ENCODE measurements at places on chromosomes 13 and 19.

- DNase-seq = peak; percentile 69
Observed at GRCh38 chr13:20525601-20526544, at the start of gene CRYL1. CRYL1 (minus strand) TSS chr13:20525857; CDS start chr13:20525794, 63 bp downstream.

GRCh38 chr19:4730740-4731171 is 7.1 kb upstream of the DPP9 start:
- DNase-seq = peak; percentile 58

GRCh38 chr13:45989607-45990006 is 62.9 kb downstream of the ZC3H13 start:
- no peak for DNase-seq

- no peak for DNase-seq
Observed at GRCh38 chr13:31248965-31249539, 49.3 kb downstream of the B3GLCT start.

DNA sequence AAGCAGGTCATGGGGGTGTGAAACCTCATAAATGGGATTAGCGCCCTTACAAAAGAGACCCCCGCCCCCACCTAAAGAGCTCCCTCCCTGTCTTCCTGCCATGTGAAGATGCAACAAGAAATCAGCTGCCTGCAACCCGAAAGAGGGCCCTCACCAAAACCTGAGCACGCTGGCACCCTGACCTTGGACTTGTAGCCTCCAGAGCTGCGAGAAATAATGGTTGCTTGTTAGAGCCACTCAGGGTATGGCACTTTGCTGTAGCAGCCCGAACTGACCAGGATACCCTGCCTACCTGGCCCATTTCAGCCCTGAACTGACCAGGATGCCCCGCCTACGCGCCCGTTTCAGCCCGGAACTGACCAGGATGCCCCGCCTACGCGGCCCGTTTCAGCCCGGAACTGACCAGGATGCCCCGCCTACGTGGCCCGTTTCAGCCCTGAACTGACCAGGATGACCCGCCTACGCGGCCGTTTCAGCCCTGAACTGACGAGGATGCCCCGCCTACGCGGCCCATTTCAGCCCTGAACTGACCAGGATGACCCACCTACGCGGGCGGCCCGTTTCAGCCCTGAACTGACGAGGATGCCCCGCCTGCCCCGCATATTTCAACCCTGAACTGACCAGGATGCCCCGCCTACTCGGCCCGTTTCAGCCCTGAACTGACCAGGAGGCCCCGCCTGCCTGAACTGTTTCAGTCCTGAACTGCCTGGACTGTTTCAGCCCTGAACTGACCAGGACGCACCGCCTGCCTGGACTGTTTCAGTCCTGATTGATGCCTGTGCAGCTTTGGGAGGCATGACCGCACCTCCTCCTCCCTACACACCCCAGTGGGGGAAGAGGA is 120.0 kb downstream of the UQCRFS1 start:
- DNase-seq = no peak

DNA sequence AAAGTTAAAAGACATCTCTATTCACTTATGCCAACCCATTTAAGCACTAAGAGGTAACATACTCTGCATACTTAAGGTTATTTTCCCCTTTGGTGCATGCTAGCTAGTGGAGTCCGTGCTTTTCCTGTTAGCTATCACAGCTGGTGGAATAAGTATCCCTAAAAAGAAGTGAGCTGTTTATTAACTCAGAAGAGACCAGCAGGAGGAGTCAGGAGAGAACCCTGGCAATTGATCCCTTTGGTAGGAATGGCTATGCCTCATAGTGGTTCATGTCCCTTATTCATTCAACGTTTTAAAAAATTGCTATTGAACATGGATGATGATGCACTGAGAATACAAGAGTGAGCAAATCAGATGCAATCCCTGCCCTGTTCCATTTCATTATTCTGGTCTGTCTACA is 12.4 kb upstream of the NEK5 start:
- no peak for DNase-seq

DNA sequence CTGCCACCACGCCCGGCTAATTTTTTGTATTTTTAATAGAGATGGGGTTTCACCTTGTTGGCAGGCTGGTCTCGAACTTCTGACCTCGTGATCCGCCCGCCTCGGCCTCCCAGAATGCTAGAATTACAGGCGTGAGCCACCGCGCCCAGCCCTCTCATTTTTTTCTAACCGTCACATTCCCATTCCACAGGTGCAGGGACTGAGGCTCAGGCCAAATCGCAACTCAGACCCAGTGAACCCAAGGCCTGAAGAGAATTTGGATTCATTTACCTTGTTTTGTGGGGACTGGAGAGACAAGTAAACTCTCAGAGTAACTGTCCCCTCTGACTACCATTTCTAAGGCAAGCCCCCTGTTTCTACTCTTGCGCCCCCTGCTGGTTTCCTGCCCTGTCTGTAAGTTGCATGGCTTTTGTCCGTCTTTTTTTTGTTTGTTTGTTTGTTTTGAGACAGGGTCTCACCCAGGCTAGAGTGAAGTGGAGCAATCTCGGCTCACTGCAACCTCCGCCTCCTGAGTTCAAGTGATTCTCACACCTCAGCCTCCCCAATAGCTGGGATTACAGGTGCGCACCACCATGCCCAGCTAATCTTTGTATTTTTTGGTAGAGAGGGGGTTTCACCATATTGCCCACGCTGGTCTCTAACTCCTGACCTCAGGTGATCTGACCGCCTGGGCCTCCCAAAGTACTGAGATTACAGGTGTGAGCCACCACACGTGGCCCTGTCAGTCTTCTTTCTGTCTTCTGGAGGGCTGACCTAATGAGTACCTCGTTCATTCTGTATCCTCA is 2.3 kb upstream of the STRN4 start:
- DNase-seq = peak; percentile 78

DNA sequence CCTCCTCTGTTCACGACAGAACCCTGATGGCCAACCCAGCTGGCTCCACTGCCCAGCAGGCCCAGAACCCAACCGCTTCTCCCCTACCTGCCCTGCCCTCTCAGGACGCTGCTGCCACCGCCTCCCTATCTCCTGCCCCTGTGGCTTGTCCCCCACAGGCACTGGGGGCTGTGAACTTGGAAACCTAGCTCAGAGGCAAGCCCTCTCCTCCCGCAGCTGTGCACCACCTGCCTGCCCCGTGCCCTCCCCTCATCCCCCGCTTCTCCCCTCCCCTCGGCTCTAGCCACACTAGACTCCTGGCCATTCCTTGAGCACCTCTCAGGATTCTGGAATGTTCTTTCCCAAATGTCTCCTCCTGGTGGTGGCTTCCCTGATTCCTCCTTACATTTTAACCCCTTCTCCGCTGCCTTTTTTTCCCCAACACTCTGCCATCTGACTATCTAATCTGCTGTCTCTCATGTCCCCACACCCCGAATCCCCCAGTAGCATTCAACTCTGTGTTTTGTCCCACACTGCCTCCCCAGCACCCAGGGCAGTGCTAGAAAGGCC is 6.7 kb downstream of the NANOS3 start:
- no peak for DNase-seq

DNA sequence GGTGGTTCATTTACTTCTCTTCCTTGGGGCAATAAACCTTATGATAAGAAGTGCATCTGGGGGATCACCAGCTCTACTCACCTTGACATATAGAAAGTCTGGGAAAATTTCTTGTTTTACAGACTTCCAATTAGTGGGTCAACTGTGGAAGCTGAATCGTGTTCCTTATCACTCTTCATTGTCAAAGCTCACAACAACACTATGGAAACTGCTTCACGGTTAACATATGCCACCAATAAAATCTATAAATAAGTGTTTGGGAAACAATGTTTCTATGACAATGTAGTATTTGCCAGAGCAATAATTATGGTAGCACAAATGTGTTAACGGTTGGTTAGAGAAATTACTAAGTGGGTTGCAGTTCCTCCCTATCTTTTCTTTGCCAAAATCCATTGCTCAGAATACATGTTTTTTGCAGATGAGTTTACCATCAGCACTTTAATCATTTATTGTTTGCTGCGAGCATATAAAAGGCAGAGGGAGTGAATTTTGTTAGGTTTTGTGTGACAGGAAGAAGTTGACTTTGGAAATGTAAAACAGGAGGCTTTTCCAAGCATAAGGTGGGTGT is 321.8 kb downstream of the RFC3 start:
- DNase-seq = no peak

GRCh38 chr13:95627590-95627989 is 16.9 kb downstream of the DZIP1 start:
- DNase-seq = no peak

DNA sequence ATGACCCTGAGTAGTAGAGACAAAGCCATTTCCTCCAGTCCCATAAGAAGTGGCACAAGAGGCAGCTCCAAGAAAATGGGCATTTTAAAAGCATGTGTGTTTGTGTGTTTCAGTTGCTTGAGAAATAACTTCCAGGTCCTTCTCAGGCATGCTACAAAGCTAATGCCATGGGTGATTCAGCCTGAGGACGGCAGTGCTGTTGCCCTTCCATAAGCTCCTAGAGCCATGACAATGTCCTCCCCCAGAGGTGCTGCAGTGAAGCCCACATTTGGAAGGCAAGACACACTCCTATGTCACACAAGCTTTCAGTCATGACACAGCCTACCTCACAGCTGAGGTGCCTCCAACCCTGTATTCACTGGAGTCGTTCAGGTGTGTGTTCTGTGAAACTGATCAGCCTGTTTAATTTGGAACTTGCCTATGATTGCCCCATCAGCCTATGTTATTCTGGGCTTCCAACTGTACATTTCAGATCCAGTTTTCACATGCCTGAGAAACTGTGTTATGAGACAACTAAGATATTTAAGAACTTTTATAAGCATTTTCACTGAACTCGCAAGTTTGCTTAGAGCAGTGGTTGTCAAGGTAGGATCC is 213.6 kb downstream of the FOXO1 start:
- no peak for DNase-seq

DNA sequence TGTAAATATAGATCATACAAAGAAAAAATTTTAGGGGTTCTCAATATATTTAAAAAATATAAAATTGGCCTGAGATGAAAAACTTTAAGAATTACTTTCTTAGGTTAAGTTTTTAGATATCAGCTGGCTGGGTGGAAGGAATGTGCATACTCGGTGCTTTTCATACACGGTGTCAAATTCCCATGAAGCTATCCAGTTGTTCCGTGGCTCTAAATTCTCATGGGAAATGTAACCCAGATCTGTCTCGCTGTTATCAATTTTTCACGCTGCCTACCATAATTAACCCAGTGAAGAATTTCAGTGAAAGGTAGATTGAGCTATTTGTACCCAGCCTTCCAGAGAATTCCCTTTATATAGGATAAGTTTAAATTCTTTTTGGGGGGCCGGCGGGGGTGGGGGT is 11.6 kb upstream of the ZNF835 start:
- DNase-seq = no peak

DNA sequence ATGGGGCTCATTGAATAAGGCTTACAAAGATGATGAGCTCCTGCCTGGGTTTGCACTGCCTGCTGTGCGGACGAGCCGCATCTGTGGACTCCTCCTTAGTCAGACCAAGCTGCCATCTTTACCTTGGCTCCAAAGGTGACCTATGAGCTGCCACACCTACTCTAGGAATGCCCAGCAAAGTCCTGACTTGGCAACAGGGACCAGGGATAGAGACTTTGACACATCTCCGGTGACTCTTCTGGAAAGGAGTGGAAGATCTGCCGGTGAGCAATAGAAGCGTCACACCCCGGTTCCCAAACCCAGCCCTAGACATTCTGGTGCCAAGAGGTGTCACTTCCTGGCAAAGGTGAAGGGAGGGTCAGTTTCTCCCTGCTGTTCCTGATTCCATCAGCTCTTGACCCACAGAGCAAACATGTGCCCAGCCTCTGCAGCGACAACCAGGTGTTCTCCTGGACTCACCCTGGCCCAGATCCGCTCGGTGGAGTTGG is 50.2 kb upstream of the GTF3A start:
- no peak for DNase-seq

GRCh38 chr13:21694831-21695230 is 24.0 kb downstream of the FGF9 start:
- no peak for DNase-seq

- DNase-seq = no peak
Observed at GRCh38 chr13:111623208-111623607, 302.8 kb downstream of the TEX29 start.

GRCh38 chr19:14089412-14089661 is 1.2 kb downstream of the SAMD1 start:
- DNase-seq = peak; percentile 22

DNA sequence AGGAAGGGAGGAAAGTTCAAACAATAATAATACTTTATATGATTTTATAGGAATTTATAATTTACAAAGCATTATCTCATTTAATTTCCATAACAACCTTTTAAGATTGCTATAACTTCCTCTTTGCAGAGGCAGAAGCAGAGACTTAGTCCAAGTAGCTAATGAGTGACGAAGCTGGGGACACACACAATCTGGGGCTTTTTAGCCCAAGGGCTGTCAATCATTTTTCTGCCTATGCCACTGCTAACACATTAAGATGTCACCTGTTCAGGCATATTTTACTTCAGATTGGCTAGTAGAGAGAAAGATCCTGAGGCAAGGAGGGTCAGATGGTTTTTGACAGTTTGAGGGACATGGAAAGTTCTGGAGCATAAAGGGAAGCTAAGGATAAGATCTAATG is 12.6 kb downstream of the SCEL start:
- no peak for DNase-seq

DNA sequence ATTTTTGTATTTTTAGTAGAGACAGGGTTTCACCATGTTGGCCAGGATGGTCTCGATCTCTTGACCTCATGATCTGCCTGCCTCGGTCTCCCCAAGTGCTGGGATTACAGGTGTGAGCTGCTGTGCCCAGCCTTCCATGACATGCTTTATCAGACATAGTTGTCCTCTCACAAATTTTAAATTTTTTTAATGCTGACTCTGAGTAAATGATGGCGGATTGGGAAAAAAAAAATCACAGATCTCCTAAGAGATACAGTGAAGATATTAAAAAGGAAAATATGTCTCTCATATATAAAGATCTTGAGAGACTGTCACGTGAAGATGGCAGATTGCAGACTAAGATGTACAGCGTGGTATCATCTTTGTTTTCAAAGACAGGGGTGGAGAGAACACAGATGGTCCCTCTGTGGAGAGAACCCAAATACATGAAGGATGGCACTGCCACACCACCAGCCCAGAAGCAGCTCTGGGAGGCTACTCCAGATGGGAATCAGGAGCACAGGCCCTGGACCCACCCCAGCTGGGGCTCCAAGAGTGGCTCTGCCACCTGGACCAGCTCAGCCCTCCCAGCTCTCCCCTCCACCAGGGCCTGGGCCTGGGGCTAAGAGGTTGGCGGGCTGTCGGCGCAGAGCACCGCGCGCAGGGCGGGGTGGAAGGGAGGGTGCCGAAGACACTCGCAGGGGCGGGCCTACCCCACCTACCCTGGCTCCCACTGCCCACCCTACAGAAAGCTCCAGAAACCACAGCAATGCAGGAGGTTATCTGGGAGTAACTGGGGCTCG is 20.0 kb upstream of the CCNP start:
- DNase-seq = no peak

DNA sequence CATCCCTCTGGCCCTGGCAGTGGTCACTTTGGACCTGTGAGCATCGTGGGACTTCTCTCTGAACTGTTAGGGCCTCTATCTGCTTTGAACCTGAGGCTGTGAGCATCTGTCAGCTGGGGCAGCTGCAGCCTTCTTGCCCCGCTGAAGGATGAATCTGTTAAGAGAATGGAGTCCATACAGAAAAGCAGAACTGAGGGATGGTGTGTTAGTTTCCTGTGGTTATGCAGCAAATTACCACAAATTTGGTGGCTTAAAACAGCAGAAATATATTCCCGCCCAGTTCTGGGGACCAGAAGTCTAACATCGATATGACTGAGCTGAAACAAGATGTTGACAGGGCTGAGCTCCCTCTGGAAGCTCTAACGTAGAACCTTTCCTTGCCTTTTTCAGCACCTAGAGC is 1.6 kb upstream of the ZNF497 start:
- no peak for DNase-seq

- DNase-seq = peak; percentile 76
Observed at GRCh38 chr19:46661735-46662592, 982 bp upstream of the DACT3 start.

- DNase-seq = no peak
Observed at GRCh38 chr13:91228108-91228507, 119.4 kb upstream of the MIR17HG start.

Data from stimulated activated CD4-positive, alpha-beta T cell treated with anti-CD3 and anti-CD28 coated beads, Interleukin-4, amount 100 ng/mL, for 4 hours (primary cell).